ENCODE measurements at places on chromosomes 16 and 17.

GRCh38 chr17:1496869-1497268 is 4.4 kb upstream of the MYO1C start:
- no peak for DNase-seq

- no peak for DNase-seq
Observed at GRCh38 chr16:24896439-24896838, 50.7 kb downstream of the SLC5A11 start.

DNA sequence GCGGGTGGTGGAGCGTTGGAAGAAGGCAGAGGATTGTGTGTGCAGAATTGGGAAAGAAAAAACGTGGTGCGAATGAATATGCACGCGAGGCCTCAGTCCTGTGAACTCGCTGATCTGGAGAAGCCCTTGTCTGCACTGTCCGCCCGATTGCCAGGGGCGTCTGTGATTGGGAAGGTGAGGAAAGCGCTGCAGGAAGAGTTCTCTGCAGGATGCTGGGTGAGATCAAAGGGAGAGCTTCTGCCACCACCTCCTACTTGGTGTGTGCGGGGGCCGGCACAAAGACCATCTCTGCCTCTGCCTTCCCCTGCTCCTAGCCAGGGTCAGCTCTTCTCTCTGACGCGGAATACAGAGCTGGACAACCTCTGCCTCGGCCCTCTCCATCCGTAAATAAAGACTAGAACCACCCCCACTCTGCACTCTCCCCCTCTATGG is 841 bp upstream of the RAB5C start:
- DNase-seq, result no peak

DNA sequence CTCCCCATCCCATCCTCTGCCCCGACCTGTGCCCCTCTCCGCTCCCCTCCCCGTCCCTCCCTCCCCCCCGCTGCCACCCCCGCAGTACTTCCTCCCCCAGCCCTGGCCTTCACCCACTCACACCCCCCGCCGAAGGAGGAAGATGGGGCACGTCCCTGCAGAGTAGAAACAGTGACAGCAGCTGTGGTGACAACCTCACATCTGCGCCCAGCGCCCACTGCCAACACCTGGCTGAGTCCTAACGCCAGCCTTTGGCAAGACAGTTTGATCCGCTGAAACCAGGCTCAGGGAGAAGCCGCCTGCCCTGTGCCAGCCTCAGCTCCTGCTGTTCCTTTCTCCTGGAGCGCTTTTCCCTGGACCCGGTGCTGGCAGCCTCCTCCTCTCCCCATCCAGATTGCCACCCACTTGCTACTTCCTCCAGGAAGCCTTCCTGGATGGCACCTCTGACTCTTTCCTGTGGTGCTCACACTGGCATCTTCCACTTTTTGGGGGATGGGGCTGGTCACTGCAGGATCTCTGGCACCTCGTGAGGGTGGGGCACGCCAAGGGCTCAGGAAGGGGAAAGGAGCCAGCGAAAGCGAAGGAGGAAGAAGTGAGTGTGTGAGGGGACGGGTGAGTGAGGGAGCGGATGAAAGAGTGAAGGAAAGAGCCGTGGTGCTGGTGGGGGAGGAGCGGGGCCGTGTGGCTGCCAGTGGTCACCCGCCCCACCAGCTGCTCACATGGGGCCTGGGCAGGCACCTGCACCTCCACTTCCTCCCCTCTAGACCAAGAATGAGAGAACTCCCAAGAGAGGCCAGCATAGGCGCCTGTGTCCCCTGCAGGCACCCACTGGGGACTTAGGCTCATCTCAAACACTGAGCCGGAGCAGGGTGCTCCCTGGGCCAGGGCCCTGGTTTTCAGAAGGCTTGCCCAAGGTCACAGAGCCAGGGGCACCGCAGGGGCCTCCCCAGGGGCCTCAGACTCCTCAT is 27.0 kb downstream of the ZFPM1 start:
- no peak for DNase-seq

DNA sequence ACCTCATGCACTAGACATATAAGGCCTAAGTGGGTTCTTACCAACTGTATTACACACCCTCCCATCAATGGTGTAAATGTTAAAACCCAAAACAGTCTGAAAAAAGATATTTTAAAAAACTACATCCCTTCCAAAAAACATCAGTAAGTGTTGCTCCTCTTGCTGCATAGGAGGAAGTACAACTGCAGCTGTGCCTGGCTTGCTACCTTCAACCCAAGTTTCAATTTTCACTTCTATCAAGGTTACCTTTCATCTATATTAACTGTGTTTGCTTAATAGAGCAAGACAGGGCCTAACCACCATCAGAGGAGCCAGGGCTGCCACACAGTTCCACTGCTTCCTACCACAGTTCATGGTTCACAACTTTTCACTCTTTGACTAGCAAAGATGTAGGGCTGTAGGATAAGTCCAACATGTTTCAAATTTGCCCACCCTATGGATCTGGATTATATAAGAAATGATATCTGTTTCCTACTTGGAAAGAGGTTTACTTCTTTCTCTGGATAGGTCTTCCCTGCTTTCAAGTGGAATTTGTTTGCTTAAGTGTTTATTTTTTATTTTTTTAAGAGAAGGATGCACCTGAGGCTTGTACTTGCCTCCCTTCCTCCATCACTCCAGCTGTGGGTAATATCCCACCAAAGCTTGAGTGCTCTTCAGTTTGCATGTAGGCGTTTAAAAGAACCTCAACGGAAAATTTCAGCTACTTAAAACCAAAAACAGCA is 56.7 kb downstream of the GRB7 start:
- no peak for DNase-seq

DNA sequence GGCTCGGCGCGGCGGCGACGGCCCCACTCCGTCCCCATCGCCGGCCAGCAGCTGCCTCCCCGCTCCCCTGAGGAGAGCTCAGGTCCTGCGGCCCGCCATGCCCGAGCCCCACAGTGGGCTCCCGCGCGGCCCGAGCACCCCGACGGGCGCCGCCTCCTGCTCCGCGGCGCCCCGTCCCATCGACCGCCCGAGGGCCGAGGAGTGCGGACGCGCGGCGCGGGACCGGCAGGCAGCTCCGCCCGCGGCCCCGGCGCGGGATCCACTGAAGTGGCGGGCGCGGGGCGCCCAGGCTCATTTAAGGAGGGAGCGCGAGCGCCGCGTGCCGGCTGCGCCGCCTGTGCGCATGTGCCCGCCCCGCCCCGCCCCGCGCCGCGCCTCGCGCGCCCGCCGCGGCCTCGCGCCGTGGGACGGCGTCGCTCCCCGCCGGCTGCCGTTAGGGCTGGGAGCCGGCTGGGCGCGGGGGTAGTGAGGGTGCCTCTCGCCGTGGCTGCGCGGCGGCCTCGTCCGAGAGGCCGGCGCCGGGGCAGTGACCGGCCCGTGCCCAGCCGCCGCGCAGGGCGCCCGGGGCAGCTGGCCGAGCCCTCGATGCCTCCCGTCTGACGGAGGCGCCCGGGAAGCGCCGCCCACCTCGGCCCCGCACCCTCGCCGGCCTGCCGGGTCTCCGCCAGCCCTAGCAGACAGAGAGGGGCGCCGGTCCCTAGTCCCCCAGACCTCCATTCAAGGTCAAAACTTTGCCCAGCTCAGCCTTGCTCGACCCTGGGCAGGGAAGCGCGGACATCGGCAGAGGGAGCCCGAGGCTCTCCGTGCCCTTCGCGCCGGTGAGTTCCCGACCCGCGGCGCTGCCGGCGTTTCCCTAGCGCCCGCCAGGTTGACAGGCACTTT is at the start of gene NETO2:
TSS of gene NETO2 (minus strand) at position 269 of the 882 bp plus-strand sequence. CDS start 333 bp downstream, outside the sequence.
- peak; percentile 42 for DNase-seq

- DNase-seq, result no peak
Observed at GRCh38 chr17:42568341-42569111, 1.6 kb downstream of the MLX start.

DNA sequence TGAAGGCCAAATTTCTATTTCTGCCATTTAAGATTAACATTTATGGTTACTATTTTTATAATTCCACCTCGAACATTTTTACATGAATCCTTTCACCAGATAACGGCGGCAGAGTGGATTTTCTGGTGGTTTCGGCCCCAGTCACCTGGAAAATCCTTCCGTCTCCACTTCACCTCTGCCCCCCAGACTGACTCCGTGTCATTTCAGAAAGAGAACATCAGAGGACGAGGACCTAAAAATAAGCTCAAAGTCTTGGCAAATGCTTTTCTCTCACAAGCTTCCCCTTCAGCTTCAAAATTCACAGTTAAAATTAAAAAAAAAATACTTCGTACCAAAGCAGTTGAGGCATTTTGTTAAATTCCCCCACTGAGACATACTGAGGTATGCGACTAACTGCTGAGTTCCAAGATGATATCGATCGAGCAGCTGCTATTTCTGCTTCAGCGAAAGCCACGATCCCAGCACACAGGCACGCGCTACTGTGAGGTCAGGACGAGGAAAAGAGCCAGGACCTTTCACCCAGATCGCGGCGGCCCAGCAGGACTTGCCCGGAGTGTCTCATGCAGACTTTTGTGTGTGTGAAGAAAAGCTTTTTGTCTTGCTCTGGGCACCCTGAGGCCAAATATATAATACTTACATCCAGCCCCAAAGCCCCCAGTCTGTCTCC is 36.8 kb downstream of the ASPA start:
- DNase-seq, result no peak

GRCh38 chr17:5832886-5833285 is 237.3 kb upstream of the WSCD1 start:
- no peak for DNase-seq

GRCh38 chr17:40329839-40330794 is 21.1 kb downstream of the RARA start:
- no peak for DNase-seq

DNA sequence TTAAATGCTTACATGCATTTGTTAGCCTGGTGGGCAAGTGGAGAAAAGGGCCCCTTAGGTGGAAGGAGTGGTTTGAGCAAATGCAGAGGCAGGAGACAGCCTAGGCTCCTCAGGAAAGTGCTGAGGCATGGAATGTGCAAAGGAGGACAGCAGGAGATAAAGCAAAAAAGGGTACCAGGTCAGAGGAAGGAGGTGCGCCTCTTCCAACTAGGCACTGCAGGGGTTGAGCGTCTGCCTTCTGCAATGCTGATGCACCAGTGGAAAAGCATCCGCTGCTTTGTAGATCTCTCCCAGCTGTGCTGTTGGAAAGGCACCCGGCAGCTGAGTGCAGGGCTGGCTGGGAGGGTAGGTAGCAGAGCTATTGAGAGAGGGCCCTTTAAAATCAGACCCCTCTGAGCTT is 287.0 kb upstream of the XYLT1 start:
- no peak for DNase-seq

DNA sequence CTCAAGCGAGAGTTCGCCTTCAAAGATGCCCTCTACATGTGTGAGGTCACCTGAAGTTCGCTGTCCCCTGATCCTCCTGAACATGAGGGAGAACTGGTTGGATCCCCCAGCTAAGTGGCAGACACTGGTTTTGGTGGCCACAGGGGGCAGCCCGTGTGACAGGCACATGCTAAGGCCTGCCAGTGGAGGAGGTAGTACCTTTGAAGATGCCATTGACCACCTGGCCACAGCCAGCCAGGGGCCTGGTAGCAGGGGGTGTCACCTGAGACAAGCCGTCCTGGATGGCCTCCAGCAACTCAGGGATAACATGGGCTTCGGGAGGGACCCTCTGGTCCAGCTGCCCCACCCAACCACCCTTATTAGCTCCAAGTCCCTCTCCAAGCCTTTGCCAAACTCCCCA is 7.3 kb upstream of the ALDH3A1 start:
- DNase-seq, result no peak

- DNase-seq, result no peak
Observed at GRCh38 chr17:75758131-75758905, 6.7 kb downstream of the GALK1 start.

DNA sequence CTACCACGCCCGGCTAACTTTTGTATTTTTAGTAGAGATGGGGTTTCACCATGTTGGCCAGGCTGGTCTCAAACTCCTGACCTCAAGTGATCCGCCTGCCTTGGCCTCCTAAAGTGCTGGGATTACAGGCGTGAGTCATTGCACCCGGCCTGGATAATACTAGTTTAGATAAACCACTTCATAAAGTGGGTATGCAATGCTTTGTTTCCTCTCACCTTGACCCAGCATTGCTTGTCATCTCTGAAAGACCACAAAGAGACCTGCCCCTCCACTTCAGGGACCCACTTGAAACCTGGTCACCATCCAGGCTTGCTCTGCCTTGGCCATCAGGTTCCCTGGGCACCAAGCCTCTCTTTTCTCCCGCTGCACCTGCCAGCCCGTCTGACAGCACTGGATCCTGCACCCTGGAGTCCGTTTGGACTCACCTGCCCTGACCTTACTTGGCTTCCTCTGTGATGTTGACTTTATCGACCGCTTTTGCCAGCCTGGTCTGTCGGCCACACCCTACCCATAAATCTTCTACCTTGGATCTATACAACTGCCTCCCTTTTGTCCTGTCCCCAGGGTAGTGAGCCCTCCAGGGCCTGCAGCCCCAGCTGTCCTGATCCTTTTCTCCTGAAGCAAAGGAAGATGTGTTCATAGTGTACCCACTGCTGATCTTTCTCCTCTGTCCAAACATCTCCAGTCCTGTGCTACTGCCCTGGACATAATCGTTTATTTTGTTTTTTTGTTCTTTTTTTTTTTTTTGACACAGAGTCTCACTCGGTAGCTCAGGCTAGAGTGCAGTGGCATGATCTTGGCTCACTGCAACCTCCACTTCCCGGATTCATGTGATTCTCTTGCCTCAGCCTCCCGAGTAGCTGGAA is 12.7 kb upstream of the ZG16 start:
- DNase-seq, result no peak

- no peak for DNase-seq
Observed at GRCh38 chr17:2388020-2388682, 12.7 kb downstream of the MNT start.

GRCh38 chr16:16163571-16163970 is 59.7 kb downstream of the ABCC6 start:
- no peak for DNase-seq

GRCh38 chr16:81485824-81486539 is 41.4 kb downstream of the CMIP start:
- DNase-seq, result no peak

DNA sequence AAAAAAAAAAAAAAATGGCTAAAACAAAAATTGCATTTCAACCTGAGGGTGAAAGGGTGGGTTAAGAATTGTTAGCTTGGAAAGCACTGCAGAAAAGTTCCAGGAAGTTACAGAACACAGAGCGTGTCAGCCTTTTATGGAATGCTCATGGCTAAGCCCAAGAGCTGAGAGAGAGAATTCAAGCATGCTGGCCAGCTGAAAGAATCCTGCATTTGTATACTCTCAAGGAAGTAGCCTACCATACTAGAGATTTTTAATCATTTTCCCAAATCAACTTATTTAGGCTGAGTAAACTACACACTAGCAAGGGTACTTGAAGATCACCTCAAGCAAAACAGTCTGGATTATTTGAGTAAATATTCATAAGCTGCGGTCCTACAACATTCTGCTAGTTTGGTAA is 153.9 kb downstream of the KCNJ2 start:
- no peak for DNase-seq

DNA sequence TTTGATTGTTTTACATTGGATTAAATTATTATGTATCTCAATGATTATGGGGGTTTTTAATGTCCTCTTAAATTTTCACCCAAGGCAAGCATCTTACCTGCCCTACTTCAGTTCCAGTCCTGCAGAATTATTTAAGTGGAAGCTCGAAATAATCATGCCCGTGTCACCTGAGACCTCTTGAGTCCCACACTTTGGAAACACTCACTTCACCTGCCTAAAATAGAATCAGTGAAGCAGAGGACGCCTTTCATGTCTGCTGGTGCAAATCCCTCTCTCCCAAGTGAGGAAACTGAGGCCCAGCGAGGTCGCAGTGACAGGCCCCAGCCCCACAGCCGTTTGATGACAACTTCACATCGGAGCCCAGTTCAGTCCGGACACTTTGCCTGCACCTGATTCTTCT is 284.6 kb downstream of the C16orf95 start:
- DNase-seq, result no peak

Data from activated CD4-positive, CD25-positive, alpha-beta regulatory T cell (primary cell).